A549 treated with RU486 at 1 μM for 4 hours (cell line): ENCODE measurements at places on chromosomes 7 and 10. TPM values are rescaled to one million over a fixed set of nuclear protein-coding genes. Genes with fewer than 3 reads are reported as not detected.

The PCLO gene
- 0.82 to 1.5 TPM (median 1.2 TPM) in 5 replicates for total RNA-seq

The NANOS1 gene
- 2.1 to 3.8 TPM (median 2.8 TPM) in 5 replicates for total RNA-seq

The CPXM2 gene
- not detected in 5 replicates for total RNA-seq

The EMX2 gene
- total RNA-seq = not detected in 5 replicates

The ODAD2 gene
- total RNA-seq = 0.07 TPM in 1 of 5 replicates, not detected in the others

The PIK3AP1 gene
- total RNA-seq = 0.57 to 0.92 TPM (median 0.79 TPM) in 5 replicates

The EFCAB10 gene
- total RNA-seq = 2.3 to 3.4 TPM (median 2.9 TPM) in 5 replicates

The AGK gene
- total RNA-seq = 28.0 to 33.8 TPM (median 29.1 TPM) in 5 replicates

The GBX1 gene
- 0.17 to 0.45 TPM in 2 of 5 replicates, not detected in the others for total RNA-seq

The OGDHL gene
- 0.07 to 0.24 TPM (median 0.15 TPM) in 5 replicates for total RNA-seq

The FAM25A gene
- not detected in 5 replicates for total RNA-seq

The PRPS1L1 gene
- total RNA-seq = not detected in 5 replicates

The FXYD4 gene
- total RNA-seq = not detected in 5 replicates

The LIPM gene
- total RNA-seq = not detected in 5 replicates

The VAX1 gene
- 1.2 to 1.7 TPM (median 1.4 TPM) in 5 replicates for total RNA-seq

The ENKUR gene
- 0.20 to 0.41 TPM (median 0.22 TPM) in 4 of 5 replicates, not detected in the other for total RNA-seq

The SLC13A4 gene
- total RNA-seq = not detected in 5 replicates

The CALY gene
- 0.54 to 1.3 TPM (median 0.72 TPM) in 5 replicates for total RNA-seq

The CRPPA gene
- total RNA-seq = 0.27 to 1.3 TPM (median 0.67 TPM) in 5 replicates

The TUBAL3 gene
- total RNA-seq = 0.13 to 0.48 TPM (median 0.29 TPM) in 5 replicates

The PLPP4 gene
- 0.18 TPM in 1 of 5 replicates, not detected in the others for total RNA-seq

The PRF1 gene
- not detected in 5 replicates for total RNA-seq

The NEBL gene
- 4.2 to 5.4 TPM (median 4.7 TPM) in 5 replicates for total RNA-seq
